ENCODE measurements at places on chromosomes 3 and 15.
A peak's percentile ranks its signal among the peaks of the same experiment; 100 is the strongest.

DNA sequence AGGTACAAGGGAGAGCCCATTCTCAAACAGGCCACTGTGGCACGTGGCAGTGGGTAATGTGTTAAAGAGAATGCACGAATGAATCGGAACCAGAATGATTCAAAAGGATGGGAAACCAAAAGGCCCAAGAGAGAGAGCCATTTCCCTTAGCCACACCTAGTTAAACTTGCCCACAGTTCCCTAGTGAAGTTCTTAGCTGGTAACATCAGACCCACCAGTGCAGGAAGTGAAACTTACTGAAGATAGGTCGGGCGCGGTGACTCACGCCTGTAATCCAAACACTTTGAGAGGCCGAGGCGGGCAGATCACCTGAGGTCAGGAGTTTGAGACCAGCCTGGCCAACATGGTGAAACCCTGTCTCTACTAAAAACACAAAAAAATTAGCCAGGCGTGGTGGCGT, 97.1 kb downstream of the MEX3B start:
- DNase-seq = no peak

DNA sequence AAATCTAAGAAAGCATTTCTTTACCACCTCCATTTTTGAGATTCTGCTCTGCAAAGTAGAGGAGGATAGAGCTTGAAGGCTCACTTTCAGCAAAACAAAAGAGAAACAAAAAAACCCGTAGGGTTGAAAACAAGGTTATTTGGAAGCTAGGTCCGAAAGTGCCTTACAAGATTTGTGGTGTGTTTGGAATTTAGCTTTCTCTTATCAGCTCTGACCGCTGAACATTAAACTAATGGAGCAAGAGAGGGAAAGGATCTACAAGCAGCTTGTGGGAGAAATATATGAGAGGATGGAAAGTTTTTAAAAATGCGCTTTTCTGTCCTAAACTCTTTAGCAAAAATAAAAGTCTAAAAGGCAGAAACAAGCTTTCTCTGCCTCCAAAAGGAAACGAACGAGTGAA, 545.5 kb downstream of the NTRK3 start:
- no peak for DNase-seq

- no peak for DNase-seq
Observed at GRCh38 chr3:152157337-152157736, 111.4 kb upstream of the MBNL1 start.

- DNase-seq = no peak
Observed at GRCh38 chr15:73454096-73454495, 11.1 kb downstream of the REC114 start.

DNA sequence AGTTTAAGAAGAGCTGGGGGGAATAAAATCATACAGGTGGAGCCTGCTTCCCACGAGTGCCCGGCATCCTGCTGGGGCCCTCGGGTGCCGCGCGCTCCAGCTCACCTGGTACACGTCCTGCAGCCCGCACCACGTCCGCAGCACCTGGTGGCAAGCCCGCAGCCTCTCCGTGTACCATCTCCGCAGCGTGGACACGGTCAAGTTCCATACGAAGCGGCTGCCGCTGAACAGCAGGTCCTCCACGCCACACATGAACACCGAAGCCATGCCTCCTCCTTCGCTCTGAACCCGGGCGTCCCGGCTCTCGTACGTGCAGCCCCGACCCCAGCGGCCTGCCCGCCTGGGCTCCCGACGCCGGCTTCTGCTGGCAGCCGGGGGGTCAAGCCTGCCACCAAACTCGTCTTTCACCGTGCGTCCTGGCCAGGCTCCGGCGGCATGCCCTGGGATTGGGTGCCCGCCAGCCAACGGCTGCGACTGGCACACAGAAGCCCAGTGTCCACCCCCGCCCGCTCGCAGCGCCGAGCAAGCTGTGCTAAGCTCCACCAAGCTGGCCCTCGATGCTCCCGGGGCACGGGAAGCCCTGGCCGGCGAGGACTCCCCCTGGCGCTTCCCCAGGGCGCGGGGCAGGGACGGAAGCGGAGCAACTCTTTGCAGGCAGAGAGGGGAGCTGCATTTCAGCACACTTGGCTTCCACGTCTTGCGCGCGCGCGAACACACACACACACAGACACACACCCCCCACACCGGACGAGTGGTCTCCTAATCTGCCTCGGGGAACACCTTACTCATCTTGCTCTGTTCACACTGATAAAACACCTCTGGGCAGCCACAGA, at the start of gene FRMD4B:
Gene FRMD4B (minus strand): TSS at position 366 of the 833 bp plus-strand sequence. CDS start 99 bp downstream, at position 267.
- DNase-seq = peak; percentile 81
